Mammary epithelial cell (primary cell): ENCODE measurements at places on chromosomes 2 and 18. TPM values are rescaled to one million over a fixed set of nuclear protein-coding genes. Genes with fewer than 3 reads are reported as not detected.

DNA sequence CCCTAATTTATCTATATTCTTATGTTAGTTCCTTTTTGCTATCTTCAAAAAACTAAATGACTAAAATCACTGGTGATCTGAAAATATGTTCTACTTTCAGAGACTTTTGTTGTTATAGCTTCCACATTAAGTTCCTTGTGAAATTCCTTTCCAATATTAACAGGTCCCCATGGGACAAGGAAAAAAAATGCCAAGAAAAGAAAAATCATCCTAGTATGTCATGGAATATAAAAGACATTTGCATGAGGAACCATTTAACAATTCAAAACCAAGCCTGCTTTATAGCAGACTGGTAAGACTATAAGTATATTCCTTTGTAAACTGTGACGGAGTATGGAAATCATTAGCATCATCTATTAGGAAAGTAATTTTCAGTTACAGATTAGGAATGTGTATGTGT, 48.1 kb downstream of the COBLL1 start:
- no peak for DNase-seq

DNA sequence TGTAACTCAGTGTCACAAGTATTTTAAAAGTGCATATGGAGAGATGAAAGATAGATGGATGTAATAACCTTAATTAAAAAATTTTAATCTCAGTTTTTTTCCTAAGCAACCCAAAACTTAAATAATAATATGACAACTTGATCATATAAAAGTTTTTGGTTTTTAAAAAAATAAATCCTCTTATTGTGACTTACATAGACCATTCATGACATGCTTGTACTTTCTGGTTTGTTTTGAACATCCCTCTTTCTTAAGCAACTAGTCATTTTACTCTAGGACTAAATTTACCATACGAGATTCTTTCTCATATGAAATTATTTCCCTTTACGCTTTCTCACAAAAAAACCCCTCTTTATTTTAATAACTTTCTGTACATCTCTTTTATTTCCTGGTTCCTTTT, 6.5 kb upstream of the PLA2R1 start:
- DNase-seq = no peak

- peak; percentile 82 for DNase-seq
Measured at GRCh38 chr2:54809819-54810218, 86.4 kb downstream of the EML6 start.

CABYR gene
- total RNA-seq = 10.7 and 10.9 TPM in 2 replicates

GRCh38 chr2:225471482-225471881, 72.0 kb downstream of the NYAP2 start:
- no peak for DNase-seq

GRCh38 chr18:23266717-23267446, 131.6 kb downstream of the CABLES1 start:
- DNase-seq = no peak

GALNT14 gene
- 12.7 TPM for total RNA-seq

ADAM23 gene
- 19.0 TPM for total RNA-seq

PROKR1 gene
- not detected in 2 replicates for total RNA-seq
